NCI-H1930 (cell line): ENCODE measurements at places on chromosomes 11 and 22.

GRCh38 chr22:20251491-20251890, 16.6 kb downstream of the RTN4R start:
- DNase-seq = no peak

DNA sequence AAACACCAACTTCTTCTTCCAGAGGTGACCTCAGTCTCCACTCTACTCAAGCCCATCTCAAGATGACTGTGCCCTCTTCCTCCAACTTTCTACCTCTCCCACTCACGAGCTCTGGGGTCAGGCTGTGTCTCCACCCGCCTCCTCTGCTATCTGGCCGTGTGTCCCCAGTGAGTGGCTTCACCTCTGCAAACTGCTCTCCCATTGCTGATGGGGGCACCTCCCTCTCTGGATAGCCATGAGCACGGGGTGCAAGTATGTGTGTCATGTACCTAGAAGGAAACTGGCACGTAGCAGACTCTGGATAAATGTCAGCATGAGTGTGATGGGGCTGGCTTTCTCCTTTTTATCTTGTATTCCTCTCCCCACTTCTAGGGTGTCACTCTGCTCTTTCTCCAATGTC, 18.3 kb upstream of the RAC2 start:
- no peak for DNase-seq

- DNase-seq = no peak
Measured at GRCh38 chr11:133501643-133502539, 30.4 kb downstream of the OPCML start.

DNA sequence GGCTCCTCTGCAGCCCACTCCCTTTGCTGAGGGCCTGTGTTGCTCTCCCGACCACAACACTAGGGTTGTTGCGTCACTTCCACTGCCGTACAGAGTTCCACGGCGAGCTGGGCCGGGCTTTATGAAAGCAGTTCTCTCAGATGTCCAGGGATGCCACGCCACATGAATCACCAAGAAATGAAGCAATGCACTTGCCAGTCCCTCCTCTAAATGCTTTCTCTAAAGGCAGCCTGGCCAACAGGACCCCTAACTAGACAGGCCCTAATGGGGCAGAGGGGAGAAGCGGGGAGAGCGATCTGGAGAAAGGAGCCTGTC, 188.7 kb downstream of the CTTN start:
- no peak for DNase-seq

DNA sequence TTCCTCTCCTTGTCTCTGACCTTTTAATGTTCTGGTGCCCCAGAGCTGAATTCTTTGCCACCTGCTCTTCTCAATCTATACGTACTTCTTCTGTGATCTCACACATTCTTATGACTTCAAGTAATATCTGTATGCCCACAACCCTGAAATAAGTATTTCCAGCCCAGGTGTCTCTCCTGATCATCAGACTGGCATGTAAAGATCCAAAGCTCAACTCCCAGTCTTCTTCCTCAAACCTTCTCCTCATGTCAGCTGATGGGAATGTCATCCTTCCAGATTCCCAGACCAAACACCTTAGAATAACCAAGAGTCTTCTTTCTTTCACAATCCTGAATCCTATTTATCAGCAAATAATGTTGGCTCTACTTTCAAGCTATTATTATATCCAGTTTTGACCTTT, 9.3 kb downstream of the MS4A3 start:
- DNase-seq = no peak

DNA sequence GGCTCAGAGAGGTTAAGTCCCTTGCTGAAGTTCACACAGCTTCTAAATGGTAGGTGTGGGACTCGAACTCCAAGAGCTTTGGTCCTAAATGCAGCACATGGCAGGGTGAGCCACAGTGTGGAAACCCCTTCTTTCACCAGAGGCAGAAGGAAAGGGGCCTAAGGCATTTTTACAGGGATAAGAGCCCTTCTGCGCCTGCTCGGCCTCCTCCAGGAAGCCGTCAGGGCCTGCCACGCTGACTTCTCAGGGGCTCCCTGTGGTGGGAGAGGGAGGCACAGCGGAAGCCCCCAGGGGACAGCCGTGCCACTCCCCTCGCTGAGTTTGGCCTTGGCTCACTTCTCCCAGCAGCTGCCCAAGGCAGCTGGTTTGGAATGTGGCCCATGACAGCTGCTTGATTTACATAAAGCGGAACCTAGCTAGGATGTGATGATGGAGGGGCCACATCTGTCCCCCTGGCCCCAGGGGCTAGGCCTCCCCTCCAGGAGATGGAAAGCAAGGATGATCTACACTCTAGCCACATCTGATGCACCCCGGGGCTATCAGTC, 35.4 kb downstream of the CD82 start:
- DNase-seq = no peak

DNA sequence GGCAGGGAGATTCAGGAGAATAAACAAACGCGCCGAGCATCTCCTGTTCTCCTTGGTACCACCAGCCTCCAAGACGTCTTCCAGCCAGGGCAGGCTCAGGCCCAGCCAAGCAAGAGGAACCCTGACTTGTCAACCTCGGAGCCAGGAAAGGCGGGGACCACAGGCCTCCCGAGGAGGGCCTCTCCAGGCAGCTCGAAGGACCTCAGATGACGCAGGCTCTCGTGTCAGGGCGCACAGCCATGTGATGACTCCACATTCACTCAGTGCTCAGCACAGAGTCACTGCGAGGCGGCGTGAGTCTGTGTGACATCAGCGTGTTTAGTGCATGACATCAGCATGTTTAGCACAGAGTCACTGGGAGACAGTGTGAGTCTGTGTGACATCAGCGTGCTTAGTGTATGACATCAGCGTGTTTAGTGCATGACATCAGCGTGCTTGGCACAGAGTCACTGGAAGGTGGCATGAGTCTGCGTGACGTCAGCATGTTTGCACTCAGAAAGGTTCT, 241.4 kb downstream of the BRD1 start:
- DNase-seq = no peak

GRCh38 chr22:22400099-22400498, 108.4 kb downstream of the ZNF280B start:
- DNase-seq = no peak

GRCh38 chr11:74182635-74183034, 11.5 kb downstream of the PPME1 start:
- DNase-seq = no peak
